Midbrain (tissue), 1 donor: ENCODE measurements at places on chromosomes 5 and 9.

DNA sequence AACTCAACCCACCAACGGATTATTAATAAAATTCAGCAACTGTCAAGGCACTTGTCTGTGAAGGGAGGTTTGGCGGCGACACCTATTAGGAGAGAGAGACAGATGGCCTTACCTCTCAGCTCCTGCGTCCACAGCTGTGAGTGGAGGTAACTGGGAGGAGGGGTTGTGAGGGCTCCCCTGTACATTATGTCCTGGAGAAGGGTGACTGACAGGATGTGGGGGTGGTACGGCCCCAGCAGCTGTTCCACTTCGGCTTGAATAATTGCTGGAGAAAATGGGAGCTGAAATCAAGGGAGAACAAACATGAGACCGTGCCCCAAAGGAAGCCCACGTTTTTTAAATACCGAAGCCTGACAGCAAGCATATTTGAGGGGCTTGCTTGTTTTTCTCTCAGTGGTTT is 353.5 kb upstream of the RFX3 start:
- no peak for DNase-seq

- no peak for DNase-seq
Measured at GRCh38 chr5:58133631-58134296, 326.1 kb downstream of the PLK2 start.

DNA sequence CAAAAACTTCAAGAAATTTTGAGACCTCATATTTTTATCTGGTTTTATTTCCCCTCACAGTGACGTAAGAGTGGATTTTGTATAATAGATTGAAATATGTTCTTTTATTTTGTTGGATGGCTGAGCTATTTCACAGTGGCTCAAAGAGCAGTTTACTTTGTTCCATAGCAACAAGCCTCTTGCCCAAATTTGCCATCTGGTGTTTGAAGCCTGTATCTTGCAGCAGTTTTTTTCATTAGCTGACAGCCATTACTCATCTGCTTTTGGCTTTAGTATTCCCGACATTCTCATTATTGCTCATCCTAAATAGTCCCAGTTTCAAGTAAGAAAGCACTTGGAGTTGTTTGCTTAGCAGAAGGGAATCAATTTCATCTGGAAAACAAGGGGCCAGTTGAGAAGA is 36.3 kb downstream of the GDA start:
- no peak for DNase-seq

- no peak for DNase-seq
Measured at GRCh38 chr5:142290577-142291299, 34.1 kb downstream of the SPRY4 start.

- DNase-seq, result no peak
Measured at GRCh38 chr5:932628-933250, 40.1 kb downstream of the TRIP13 start.

- DNase-seq, result no peak
Measured at GRCh38 chr9:138120072-138120471, 242.5 kb downstream of the CACNA1B start.

DNA sequence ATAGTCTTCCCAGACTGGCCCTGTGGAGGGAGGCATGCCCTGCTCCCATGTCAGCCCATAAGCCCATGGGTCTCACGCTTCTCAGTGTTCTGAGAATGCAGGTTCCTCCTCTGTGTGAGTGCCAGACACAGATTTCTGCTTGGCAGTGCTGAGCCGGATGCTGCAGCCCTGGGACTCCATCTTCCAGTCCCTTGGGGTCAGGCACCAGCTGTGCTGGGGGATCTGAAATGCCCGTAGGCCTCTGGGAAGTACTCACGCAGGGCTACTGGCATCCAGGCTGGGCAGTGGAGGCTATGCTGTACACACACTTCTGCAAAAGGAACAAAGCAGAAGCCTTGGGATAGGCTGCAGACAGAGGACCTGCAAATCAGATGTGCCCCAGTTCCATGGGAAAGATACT is 1944.6 kb downstream of the EFNA5 start:
- no peak for DNase-seq

DNA sequence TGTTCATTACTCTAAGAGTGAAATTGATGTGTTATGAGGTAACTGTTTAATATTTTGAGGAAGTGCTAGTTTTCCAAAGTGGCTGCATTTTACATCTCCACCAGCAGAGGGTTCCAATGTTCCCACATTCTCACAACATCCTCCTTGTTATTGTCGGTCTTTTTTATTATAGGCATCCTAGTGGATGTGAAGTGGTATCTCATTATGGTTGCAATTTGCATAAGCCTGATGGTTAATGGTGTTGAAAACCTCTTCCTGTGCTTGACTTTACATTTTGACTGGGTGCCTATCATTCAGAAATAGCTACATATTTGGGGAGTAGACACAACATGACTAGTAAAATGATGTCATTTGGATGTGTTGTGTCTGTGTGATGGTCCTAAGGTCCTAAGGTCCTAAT is 143.6 kb downstream of the MRPS30 start:
- no peak for DNase-seq

DNA sequence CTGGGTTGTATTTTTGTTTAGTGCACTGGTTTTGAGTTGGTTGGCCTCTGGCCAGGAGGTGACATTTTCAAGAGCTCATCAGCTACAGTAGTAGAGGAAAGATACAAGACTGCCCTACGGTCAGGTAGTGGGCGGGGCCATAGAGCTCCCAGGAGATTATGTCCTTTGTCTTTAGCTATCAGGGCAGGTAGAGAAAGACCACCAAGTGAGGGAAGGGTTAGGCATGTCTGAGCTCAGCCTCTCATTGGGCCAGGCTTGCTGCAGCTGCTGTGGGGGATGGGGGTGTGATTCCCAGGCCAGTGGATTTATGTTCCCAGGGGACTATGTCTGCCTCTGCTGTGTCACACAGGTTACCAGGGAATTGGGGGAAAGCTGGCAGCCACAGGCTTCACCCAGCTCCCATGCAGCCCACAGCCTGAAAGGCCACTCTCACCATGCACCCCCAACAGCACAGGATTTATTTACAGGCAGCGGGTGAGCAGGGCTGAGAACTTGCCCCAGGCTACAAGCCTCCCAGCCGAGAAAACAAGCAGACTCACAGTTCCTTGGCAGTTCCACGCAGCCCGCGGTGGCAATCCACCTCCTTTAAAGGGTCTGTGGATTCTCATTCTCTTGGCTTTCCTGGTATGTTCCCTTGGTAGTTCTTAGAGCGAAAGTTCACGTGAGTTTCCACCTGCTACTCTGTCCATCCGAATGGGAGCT is 37.5 kb upstream of the BOD1 start:
- no peak for DNase-seq

DNA sequence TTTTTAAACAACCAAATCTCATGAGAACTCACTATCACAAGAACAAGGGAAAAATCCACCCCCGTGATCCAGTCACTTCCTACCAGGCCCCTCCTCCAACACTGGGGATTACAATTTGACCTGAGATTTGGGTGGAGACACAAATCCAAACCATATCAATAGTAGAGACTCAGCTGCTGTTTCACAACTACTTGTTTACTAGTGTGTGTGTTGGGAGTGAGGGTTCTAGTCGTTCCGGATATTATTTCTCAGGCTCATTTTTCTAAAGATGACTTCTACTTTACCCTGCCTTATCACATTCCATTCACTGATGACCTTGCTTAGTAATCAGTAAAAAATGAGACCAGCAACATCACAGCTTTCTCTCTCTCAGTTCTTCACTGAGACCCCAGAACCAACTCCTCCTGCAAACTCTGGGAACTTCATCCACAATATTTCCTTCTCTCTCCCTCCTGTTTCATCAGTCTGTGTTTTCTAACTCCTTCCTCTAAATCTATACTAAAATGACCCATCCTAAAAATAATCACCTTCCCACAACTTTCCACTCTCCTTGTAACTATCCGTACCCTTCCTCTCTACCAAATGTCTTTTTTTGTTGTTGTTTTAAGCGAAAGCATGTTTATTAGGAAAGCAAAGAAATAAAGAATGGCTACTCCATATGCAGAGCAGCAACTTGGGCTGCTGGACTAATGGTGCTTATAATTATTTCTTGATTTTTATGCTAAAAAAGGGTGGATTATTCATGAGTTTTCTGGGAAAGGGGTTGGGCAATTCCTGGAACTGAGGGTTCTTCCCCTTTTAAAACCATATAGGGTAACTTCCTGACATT is 121.5 kb upstream of the SPRY4 start:
- no peak for DNase-seq

- DNase-seq, result peak; percentile 14
Measured at GRCh38 chr9:129253803-129254381, 75.8 kb upstream of the IER5L start.

- DNase-seq, result no peak
Measured at GRCh38 chr5:39755986-39756385, 331.2 kb upstream of the DAB2 start.

DNA sequence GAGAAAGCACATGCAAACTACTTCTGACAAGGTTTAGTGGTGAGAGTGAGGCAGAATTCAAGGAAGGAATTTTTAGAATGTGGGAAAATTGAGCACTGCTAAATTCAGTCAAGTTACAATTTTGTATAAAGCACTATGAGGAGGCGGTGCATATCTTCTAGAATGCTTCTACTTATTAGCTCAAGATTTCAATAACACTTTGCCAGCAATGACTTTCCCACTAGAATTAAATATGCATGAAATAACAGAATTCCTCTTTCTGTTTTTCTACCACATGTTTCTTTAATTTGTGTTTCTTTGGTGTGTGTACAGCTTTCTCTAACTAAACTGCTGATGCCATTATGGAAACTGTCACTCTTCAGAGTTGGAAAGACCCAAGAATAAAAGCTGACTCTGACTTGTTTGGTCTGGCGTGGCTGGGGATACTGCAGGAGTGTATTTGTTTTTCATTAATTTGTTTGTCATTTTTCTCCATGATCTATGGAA is 163.5 kb downstream of the ARSB start:
- no peak for DNase-seq

GRCh38 chr9:30977965-30978364 is 1406.5 kb upstream of the ACO1 start:
- DNase-seq, result no peak

GRCh38 chr5:95935553-95936100 is 26.0 kb downstream of the ELL2 start:
- DNase-seq, result no peak

GRCh38 chr5:168244838-168245559 is 46.4 kb upstream of the WWC1 start:
- no peak for DNase-seq

DNA sequence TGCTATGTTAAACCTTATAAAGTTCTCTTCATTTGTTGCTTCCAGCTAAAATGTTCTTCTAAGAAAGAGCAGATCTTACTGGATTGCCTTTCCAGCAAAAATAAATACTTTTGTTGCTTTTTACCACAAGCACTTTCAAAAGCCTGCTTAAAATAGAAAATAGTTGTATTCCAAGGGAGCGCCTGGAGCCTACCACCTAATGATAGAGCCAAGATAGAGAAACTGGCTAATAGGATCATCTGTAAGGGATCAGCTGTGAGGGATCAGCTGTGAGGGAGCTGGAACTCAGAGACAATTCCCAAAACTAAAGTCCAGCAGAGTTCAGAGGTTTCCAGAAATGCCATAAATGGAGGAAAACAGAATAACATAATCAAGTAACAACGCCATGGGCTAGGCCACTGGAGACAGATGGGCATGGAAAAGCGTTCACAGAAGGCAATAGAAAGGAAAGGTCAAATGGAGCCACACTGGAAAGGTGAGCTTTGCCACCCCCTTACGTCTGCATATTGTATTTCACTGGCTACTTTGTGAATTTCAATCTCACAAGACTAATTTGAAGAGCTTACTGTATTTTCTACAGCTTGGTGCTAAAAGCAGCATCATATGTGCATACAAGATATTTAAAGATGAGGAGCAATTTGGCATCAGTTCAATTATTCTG is 140.6 kb upstream of the TLE4 start:
- DNase-seq, result no peak

DNA sequence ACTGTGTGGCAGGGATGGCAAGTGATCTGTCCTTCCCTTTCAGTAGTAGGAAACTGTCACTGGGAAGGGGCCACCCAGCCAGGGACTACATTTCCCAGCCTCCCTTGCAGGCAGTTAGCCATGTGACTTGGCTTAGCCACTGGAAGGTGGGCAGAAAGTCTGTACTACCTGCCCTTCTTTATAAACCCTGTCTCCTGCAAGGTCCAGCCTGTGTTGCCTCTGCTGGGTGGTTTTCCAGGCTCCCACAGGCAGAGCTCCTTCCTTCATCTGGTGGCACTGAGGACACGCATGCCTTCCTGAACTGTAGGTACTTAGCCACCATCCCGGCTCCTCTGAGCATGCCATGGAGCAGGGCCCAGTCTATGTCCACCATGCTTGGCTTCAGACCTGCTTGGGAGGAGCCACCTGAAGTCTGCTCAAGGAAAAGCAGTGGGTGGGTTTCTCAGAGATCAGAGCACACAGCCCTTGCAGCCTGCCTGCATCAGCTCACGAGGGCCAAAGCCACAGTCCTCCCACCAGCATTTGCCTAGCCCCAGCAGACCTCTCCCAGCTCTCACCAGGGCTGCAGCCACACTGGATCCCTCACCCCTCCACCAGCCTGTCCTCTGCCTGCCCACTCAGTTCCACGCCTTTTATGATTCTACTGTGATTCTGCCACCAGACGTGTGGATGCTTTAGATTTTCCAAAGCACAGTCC is 16.7 kb upstream of the SLC25A51 start:
- no peak for DNase-seq

DNA sequence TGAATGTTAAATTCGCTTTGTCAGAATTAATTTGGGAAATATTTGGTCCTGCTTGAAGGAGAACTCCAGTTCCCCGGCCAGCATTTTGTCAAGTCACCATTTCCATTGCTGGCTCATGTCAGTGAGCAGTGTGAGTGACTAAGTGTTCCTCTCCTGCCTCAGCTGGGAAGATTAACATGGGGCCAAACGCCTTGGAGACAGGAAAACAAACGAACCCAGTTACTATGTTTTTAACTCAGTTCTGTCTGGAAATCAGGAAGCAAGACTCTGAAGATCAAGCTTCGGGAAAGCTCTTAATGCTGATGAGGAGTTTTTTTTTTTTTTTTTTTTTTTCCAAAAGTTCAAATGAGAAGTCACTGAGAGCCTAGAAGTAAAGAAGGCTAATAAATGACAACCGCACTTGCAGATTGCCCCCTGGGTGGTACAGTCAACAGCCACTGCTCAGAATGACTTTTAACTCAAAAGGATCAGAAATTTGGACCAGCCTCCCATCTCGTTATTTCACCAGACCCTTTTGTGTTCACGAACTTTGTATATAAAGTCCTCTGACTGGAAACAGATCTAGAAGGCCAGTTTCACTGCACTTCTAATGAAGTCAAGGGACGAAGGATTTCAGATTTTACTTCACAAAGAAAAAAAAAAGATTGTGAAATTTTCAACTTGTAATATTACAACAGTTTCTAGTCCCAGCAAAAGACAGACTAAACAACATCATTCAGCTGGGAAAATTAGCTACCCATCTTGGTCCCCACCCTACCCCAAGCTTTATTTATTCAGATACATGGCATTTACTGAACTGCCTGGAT is 121.3 kb downstream of the LHFPL2 start:
- DNase-seq, result peak; percentile 45

DNA sequence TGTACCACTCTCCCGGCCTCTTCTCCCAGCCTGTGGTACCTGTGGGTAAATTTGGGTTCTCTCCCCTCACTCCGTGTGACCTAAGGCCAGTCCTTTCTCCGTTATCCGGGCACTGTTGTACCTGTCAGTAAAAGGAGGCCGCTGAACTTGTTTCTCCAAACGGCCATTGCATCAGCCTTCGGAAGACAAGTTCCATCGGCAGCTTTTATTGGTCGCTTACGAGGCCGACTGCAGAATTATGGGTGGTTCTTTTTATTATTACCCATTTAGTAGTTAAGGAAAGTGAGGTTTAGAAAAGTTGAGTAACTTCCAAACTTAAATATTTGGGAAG is 558 bp downstream of the GRPEL2 start:
- DNase-seq, result peak; percentile 16
